COR-L47 (cell line): ENCODE measurements at places on chromosomes 5 and 9.

- no peak for DNase-seq
Observed at GRCh38 chr5:167554564-167555290, 736.7 kb upstream of the WWC1 start.

DNA sequence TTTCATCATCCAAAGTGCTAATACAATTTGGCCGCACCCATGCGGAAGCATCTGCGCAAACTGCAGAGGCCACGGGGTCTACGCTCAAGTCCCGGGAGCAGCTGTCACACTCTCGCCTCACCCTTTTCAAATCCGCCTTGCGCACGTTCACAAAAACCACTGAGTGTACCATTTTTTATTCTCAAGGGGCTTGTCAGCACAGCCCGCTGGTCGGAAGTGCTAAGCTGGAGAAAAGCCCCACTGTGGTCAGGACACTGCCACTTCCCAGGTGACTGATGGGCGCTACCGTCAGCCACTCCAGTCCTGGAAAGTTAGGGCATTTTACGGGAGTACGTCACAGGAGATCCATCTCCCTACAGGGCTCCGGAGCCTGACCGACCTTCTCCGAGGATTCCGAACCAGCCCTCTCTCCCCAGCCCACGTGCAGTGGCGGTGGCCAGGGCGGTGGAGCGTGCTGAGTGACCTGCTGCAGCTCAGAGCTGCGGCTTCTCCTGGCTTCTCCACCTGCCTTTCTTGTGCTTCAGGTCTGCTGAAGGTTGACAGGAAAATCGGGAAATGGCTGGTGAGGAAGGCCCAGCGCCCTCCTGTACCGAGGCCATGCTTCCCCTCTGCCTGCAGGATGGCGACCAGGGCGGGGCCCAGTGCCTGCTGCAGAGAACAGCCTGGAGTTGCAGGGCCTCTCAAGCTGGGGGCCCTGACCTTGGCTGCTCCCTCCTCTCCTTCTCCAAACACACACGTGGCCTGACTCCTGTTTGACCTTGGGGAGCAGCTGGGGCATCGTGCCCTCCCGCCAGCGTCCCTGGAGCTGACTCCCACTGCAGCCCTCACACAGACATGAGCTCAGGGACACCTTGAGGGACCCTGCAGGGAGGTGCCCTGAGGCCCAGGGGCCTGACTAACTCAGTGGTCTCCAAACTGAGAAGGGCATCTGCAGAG lies 14.3 kb downstream of the RASGEF1C start:
- DNase-seq: no peak

GRCh38 chr5:102223542-102224477 lies 72.3 kb downstream of the SLCO4C1 start:
- peak; percentile 37 for DNase-seq

DNA sequence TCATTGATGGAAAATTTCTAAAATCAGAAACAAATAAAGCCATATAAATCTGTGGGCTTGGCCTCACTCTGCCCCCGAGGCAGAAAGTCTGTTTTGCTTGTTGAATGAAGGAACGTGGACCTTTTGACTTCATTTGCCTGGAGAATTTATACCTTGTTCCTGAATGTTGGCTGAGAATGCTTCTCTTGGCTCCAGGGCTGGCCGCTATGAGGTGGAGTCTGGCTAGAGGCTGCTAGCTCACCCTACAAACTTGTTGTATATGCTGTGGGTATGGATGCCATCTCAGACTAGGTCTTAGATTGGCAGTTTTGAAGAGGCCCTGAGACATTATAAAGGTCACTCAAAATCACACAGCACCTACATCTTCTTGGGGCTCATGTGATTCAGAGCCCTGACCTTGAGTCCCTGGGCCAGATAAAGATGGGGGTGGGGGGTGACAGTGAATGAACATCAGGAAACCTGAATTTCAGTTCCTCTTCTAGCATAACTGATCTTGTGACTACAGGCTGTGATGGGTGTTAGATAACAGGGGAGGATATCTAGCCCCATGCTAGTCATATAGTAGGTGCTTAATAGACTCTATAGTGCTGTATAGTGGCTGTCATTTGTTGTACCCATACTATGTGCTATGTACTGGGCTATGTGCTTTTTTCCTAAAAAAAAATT lies 2.8 kb downstream of the GM2A start:
- no peak for DNase-seq

DNA sequence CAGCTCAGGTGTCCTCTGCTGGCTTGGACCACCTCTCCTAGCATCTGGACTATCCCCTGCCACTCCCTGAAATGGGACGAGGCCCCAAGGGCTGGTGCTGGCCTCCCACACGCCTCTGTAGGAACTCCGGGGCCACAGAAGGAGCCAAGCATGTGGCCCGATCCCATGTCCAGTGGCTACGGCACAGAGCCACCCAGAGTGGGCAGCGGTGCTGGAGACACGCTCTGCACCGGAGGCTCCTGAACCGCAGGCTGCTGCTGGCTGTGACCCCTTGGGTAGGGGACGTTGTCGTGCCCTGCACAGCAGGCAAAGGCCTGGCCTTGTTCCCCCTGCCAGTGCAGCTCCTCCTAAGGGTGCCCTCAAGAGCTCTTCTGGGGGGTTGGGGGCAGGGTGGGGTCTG lies 6.4 kb upstream of the CARD9 start:
- no peak for DNase-seq

- DNase-seq: no peak
Observed at GRCh38 chr9:96858670-96859069, 4.4 kb upstream of the ZNF782 start.

GRCh38 chr9:16000811-16001210 lies 448.0 kb downstream of the CCDC171 start:
- DNase-seq: no peak

DNA sequence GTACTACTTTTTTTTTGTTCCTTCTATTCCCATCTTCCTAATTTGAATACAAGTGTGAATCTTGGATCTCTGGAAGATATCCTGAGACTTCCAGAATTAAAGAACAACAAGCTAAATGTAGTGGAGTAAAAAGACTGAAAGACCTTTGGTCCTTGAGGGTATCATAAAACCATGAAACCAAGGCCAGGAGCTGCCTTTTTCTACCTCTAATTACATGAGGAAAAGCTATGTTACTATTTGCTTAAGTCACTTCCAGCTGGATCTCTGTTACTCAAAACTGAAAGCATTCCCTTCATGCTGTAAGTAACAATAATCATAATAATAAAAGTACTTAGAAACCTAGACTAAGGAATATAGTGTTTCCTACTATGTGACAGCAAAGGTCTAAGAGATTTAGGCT lies 649.6 kb downstream of the KCTD16 start:
- DNase-seq: no peak
